ENCODE measurements at places on chromosomes 5 and 9.

- DNase-seq: no peak
These were observed 8.5 kb downstream of the KLF4 start for GRCh38 chr9:107481035-107481434.

- no peak for DNase-seq
These were observed 77.7 kb downstream of the RGS3 start for GRCh38 chr9:113541019-113541900.

- no peak for DNase-seq
These were observed 5.9 kb downstream of the MED22 start for GRCh38 chr9:133342069-133342406.

DNA sequence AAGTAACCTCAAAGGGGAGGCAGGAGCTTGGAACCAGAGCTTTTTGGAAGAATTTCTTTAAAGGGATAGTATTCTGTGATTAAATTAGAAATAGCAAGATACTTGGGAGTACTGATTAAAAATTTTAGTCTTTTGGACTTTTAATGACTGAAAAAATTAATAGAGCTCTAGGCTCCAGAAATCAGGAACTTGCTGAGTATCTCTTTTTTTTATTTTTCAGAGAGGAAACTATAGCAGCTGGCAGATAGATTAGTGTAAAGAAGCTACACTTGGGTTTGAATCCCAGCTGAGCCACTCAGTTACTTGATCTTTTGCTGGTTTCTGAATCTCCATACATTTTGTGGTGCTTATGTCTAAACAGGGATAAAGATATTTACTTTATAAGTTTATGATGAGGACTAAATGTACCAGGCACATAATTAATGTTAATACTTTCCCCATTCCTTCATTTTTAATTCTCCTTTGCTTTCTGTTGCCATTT, 94.2 kb upstream of the TNC start:
- no peak for DNase-seq

GRCh38 chr5:166401391-166401790, 1890.1 kb upstream of the WWC1 start:
- no peak for DNase-seq

DNA sequence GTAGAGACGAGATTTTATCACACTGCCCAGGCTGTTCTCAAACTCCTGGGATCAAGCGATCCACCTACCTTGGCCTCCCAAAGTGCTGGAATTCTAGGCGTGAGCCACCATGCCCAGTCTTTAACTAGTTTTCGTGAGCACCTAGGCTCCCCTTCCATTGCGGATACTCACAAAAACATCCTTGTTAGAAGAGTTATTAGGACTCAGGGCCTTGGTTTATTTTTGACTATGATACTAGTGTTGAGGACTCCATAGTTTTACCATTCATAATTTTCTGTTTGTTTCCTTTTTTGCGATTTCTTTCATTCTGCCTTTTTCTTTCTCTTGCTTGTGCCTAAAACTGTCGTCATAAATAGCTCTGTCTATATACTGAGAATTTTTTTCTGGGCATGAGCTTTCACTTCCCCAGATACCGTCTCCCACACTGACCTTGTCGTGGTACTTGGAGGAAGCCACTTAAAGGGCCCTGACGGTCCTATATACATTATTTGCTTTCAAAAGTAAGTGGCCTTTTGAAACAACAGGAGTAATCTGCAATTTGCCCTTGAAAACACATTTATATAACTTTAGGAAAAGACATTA, 5.2 kb downstream of the F2R start:
- no peak for DNase-seq

DNA sequence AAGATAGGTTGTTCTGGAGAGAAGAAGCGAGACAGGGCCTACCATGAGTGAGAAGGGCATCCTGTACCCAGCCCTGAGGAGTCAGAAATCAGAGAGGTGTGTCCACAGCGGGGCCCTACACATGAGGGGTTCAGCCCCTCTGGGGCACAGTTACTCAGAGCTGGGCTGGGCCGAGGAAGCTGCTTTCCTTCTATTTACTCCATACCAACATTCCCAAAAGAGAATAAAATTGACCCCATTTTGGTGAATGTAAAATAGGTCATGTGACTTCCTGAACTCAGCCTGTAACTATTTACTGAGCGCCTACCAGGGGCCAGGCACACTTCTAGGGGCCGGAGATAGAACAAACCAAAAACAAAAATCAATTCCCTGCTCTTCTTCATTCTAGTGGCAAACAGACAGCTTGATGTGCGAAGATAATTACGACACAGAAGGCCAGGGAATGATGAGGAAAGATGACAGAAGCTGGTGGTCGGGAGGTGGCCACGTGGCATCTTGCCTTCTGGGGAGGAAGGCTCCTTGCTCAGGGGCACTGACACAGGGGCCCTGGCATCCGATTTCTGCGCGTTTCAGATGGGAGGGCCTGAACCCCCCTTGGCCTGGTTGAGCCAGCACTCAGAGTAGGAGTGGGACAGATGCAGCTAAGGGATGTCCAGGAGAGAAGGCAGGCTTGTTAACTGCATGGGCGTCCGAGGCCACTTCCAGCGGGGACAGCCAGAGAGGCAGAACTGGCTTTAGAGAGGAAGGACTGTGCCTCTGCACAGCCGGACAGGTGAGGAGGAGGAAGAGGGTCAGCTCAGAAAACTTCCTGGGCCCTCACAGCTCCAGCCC, 121.8 kb downstream of the NSG2 start:
- no peak for DNase-seq

DNA sequence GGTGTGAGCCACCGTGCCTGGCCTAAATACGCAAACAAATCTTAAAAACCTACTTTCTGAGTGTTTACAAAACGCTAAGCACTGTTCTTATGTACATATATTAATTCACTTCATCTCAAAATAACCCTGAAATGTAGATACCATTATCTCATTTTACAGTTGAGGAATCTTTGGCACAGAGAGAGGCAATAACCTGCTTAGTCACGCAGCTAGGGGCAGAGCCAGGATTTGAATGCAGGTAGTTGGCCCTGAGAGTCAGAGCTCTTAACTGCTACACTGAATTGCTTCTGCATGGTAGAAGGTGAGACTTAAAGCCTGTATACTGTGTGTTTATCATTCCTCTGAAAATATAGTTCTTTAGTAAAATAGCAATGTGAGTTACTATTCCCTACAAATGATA, 21.9 kb downstream of the ARHGEF37 start:
- DNase-seq: no peak

DNA sequence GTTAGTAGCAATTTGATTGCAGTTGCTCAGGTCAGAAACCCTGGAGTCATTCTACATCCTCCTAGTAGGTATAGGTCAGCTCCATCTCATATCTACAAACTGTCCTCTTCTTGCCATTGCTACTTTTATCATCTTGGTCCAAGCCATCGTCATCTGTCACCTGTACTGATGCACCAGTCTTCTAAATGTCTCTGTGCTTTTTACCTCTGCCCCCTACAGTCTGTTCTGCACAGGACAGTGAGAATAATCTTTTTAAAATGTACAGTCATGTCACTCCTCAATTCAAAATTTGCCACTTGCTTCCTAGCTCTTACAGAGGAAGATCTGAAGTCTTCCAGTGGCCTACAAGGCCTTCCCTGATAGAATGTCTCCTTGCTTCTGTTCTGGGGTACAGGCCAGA, 6.8 kb downstream of the NNT start:
- DNase-seq: no peak

GRCh38 chr5:7493622-7494021, 97.7 kb downstream of the ADCY2 start:
- no peak for DNase-seq

DNA sequence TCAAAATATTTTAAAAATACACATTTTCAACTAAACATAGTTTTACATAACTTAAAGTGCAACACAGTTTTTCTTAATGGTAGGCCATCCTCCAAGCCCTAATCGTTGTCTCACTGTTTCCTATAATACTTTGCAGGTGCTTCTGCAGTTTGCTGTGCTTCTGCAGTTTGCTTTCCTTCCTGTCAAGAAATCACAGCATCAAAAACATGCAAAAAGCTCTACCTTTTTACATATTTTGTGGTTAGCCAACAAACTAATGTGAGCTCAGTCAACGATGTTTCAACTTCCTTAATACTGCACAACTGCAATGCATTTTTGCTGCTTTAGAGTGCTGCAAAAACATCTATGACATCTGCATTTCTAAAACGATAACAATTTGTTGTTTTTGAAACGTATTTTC, 25.2 kb downstream of the EMB start:
- DNase-seq: no peak

- no peak for DNase-seq
These were observed 183.9 kb upstream of the PPP1R26 start for GRCh38 chr9:135295551-135296300.

GRCh38 chr5:4513381-4513780, 626.7 kb upstream of the ADAMTS16 start:
- no peak for DNase-seq

GRCh38 chr5:109741390-109741789, 51.7 kb downstream of the MAN2A1 start:
- DNase-seq: no peak

- no peak for DNase-seq
These were observed 82.4 kb downstream of the CNTLN start for GRCh38 chr9:17217272-17217671.

DNA sequence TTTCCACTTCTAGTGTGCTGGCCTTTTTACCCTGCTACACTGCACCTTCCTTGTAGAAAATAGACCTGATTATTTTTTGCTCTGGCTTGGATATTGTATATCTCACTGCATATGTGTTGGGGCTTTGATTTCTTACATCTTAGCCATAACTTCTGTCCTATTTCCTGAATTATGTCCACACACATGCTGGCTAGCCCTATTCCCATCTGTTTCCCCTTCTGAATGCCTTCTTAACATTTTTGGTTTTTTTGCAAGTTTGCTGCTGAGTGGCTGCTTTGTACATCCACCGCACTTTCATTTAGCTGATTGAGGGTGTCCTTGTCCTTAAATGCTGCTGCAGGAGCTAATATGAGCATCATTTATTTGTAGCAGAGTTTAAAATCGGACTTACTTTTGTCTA, 26.9 kb downstream of the CFAP95 start:
- no peak for DNase-seq

GRCh38 chr5:39691993-39692392, 267.2 kb upstream of the DAB2 start:
- no peak for DNase-seq

- no peak for DNase-seq
These were observed 148.8 kb downstream of the MEF2C start for GRCh38 chr5:88734191-88734640.

GRCh38 chr5:76180814-76181805, 97.9 kb downstream of the SV2C start:
- DNase-seq: no peak

- no peak for DNase-seq
These were observed 626.3 kb upstream of the CCNG1 start for GRCh38 chr5:162811071-162811470.

DNA sequence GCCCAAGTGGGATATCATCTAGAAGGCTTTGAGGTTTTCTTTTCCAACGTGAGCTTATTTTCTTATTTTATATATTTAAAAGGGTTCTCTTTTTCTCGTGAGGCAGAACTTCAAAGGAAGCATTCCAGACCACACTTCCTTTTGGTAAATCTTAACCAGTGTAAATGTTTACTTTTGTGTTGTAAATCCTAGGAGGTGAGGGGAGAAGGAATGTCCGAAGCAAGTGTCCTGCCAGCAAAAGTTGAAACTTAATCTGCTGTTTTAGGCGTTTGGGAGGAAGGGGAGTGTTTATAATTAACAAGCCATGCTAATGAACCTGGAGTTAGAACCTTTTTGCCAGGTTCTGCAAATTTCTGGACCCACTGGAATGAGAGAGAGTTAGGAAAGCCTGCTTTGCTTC, 37.9 kb downstream of the WWC1 start:
- no peak for DNase-seq

GRCh38 chr5:167208911-167209310, 1082.5 kb upstream of the WWC1 start:
- no peak for DNase-seq

GRCh38 chr5:38494175-38494574, 62.3 kb downstream of the LIFR start:
- DNase-seq: no peak

GRCh38 chr9:81560851-81561732, 128.3 kb downstream of the TLE1 start:
- no peak for DNase-seq

- no peak for DNase-seq
These were observed 27.5 kb upstream of the IRX4 start for GRCh38 chr5:1910081-1910760.

DNA sequence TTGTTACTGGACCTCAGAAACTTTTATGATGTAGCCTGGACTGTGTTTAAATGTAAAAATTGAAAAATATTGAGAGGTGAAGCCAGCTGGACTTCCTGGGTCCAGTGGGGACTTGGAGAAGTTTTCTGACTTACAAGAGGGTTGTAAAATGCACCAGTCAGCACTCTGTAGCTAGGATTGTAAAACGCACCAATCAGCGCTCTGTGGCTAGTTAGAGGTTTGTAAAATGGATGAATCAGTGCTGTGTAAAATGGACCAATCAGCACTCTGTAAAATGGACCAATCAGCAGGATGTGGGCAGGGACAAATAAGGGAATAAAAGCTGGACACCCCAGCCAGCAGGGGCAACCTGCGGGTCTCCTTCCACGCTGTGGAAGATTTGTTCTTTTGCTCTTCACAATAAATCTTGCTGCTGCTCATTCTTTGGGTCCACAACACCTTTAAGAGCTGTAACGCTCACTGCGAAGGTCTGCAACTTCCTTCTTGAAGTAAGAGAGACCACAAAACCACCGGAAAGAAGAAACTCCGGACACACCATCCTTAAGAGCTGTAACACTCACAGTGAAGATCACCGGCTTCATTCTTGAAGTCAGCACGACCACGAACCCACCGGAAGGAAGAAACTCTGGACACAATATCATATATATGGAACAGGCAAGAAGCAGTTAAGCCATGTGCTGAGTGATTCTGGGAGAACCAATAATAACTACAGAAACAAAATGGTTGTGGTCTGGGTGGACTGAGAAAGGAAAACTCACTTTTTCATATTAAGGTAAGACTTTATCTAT, 201.3 kb downstream of the GABRG2 start:
- DNase-seq: no peak
